ENCODE measurements at places on chromosomes 2 and 18. TPM values are rescaled to one million over a fixed set of nuclear protein-coding genes. Genes with fewer than 3 reads are reported as not detected.

The GALNT5 gene
- 0.37 TPM for total RNA-seq

The HRH4 gene
- total RNA-seq: 0.07 TPM

The RAMP1 gene
- total RNA-seq: 7.3 TPM

The DQX1 gene
- total RNA-seq: 8.0 TPM

The TMEM37 gene
- total RNA-seq: 8.7 TPM

The ANKRD30B gene
- not detected for total RNA-seq

The ABCG5 gene
- total RNA-seq: not detected

The CCDC74A gene
- total RNA-seq: 6.4 TPM

The CFC1 gene
- not detected for total RNA-seq

The CFAP65 gene
- not detected for total RNA-seq

The SEC11C gene
- total RNA-seq: 46.9 TPM

The MOB4 gene
- 22.7 TPM for total RNA-seq

The PLEK gene
- 1.4 TPM for total RNA-seq

The OR6B2 gene
- total RNA-seq: not detected

The LBX2 gene
- not detected for total RNA-seq

The LDLRAD4 gene
- total RNA-seq: 12.0 TPM

The DLX1 gene
- 1.1 TPM for total RNA-seq

The SLC40A1 gene
- 16.9 TPM for total RNA-seq

The TPO gene
- total RNA-seq: 5.9 TPM

The ARPC2 gene
- 344 TPM for total RNA-seq

The OXER1 gene
- total RNA-seq: 0.84 TPM

The GAREM1 gene
- total RNA-seq: 46.8 TPM

The TEX44 gene
- total RNA-seq: not detected

The ZNF385B gene
- total RNA-seq: not detected

The TMEM200C gene
- 0.04 TPM for total RNA-seq

The ZNG1B gene
- 30.8 TPM for total RNA-seq

The SLC16A14 gene
- total RNA-seq: 7.2 TPM

The ALPG gene
- total RNA-seq: not detected

The CLEC4F gene
- total RNA-seq: 0.42 TPM

The GCKR gene
- total RNA-seq: not detected

The CLK1 gene
- total RNA-seq: 227 TPM

The MYL12A gene
- total RNA-seq: 305 TPM

The REG1A gene
- total RNA-seq: not detected

The SPC25 gene
- total RNA-seq: 0.74 TPM

The ASPRV1 gene
- 951 TPM for total RNA-seq

The PREB gene
- total RNA-seq: 41.2 TPM

The DSC2 gene
- 24.4 TPM for total RNA-seq

The SUCLG1 gene
- total RNA-seq: 47.7 TPM

The CDKL4 gene
- not detected for total RNA-seq

The CPLX4 gene
- total RNA-seq: not detected

The GRB14 gene
- 0.13 TPM for total RNA-seq

The GMPPA gene
- 22.8 TPM for total RNA-seq

The TUBA4B gene
- not detected for total RNA-seq

The SP100 gene
- total RNA-seq: 59.2 TPM

The PTPRN gene
- not detected for total RNA-seq

The RTN4 gene
- total RNA-seq: 290 TPM

Data from lower leg skin (tissue), 4 donors.